ENCODE measurements at places on chromosomes 7 and 10.
A peak's percentile ranks its signal among the peaks of the same experiment; 100 is the strongest.

DNA sequence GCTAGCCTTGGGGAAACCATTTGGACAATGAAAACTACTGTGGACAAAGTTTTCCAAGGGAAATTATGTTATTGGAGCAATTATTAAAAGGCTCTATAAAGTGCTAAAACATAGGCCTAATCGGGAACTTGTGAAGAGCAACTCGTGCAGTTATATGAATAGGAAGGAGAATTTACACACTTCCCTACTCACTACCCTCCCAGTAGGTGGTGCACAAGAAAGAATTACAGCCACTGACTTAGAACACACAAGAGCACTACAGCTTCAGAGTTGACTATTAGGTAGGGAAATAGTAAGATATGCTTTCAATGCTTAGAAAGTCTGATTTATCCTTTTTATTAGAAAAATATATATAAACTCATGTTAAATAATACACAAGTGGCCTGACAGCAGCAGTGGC is 47.2 kb downstream of the GSAP start:
- DNase-seq = no peak

GRCh38 chr10:132480356-132480755 is 57.2 kb upstream of the INPP5A start:
- no peak for DNase-seq

GRCh38 chr7:14626076-14626475 is 276.5 kb downstream of the DGKB start:
- DNase-seq = no peak

DNA sequence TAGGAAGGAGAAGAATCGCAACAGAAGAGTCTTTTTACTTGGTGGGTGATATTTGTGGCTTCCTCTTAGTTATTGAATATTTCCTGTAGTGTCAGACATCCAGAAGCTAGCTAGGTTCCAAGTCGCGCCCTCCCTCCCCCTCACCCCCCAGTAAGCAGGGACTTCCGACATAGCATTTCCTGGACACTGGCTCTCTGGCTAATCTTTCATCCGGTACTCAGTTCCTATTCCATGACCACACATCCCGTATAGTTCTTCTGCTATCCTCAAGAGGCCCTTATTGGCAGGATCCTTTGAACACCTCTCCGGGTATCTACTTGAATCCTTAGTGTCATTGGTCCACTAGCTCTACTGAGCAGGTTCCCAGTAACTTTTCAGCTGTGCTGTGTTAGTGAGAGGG is 167.8 kb downstream of the HDAC9 start:
- DNase-seq = no peak

GRCh38 chr10:12201543-12201942 is 5.6 kb downstream of the CDC123 start:
- no peak for DNase-seq

- DNase-seq = no peak
These were observed 107.5 kb upstream of the ARID5B start for GRCh38 chr10:61793760-61794703.

DNA sequence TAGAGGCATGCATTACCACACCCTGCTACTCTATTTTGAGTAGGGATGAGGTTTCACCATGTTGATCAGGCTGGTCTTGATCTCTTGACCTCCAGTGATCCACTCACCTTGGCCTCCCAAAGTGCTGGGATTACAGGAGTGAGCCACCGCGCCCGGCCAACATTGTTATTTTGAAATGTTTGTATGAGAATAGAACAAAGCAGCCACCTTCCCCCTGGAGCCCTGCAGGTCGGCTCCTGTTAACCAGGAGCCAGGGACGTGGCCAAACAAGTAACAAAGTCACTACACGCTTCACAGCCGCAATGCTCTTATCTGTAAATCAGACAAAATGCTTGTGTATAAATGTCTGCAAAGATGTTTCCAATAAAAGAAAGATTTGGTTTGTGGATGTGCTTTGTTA is 295.4 kb downstream of the CNTNAP2 start:
- DNase-seq = no peak

DNA sequence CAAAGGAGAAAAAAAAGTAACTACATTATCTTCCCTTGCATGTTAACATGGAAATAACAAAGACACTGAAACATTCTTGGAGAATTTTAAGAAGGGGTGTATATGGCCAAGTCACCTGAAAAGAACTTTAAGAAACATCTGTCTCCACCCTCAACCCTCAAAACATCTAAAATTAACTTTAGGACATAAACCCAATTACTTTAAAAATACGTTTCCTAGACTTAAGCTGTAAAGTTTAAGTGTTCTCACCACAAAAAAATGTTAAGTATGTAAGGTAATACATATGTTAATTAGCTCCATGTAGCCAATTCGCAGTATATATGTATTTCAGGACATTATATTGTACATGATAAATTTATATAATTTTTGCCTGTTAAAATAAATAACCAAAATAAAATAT is 71.1 kb upstream of the GLCCI1 start:
- DNase-seq = no peak

GRCh38 chr10:119339109-119339508 is 131.7 kb downstream of the GRK5 start:
- no peak for DNase-seq

DNA sequence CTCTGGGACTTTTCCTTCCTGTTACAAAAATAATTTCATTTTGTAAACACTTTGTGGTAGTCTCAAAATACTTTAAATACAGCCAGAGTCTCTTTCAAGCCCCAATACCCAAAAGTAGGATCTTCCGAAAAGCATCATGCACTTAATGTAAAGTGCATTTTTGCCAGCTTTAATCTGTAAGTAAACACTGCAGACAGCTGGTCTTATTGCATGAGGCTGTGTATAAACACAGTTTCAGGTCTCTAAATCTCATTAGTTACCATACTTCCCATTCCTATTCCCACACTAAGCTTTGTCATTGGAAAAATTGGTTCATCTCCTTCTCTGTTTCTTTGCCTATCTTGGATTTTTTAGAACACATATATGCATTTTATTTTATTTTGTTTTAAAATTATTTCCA is 87.6 kb upstream of the GNAI1 start:
- DNase-seq = no peak

DNA sequence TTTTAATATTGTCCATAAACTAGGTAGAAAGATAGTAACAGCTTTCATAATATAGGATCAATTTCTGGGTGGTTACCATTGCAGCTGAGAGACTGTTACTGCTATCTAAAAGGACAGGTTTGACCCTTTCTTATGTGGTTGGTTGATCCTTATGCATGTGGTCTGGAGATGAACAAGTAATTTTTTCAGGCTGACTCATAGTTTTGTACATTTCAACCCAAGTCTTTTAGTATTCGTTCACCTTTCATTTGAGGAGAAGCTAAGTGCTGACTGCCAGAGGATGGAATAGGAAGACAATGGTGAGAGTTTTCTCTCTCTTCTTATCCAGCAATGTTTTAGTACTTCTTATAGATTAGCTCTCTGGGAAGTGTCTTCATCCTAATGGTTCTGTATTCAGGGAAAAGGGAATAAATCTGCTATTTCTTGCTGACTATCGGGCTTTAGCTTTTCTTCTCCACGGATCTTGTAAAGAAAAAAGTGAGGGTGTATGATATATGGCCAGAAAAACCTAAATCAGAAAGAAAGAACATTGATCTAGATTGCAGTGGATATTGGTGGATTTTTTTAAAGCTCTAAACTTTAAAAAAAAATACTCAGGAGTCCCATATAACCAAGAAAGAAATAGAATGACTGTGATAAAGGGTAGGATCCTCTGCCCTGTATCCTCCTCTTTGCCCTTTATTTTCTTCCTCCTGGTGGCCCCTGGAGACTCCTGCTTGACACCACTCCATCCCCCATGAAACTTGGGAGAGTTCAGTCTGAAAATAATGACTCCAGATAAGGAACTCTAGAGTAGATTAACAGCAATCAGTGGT is 88.0 kb downstream of the CPED1 start:
- peak; percentile 18 for DNase-seq

DNA sequence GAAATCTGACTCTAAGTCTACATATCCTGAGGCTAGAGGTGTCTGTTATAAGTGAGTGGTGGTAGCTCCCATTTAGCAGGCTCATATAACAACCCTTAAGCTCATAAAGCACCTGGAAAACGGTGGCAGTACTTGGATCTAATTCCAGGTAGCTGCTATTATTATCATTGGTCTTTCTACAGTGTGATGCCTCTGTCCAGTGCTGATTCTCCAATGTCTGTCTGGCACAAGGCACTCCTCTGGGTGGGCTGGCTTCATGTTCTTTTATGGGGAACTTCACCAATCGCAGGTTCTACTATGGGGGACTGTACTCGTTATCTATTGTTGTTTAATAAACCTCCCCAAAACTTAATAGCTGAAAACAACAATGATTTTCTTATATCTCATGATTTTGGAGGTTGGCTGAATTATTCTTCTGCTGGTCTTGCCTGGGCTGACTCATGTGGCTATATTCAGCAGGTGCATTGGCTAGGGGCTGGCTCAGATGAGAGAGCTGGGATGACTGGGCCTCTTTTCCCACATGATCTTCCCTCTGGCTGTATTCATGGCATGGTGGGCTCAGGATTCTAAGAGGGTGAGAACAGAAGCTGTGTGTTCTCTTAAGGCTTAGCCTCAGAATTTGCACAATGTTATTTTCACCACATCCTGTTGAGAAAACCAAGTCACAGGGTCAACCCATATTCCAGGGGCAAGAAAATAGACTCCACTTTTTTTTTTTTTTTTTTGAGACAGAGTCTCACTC is 93.0 kb upstream of the PCGF5 start:
- no peak for DNase-seq

DNA sequence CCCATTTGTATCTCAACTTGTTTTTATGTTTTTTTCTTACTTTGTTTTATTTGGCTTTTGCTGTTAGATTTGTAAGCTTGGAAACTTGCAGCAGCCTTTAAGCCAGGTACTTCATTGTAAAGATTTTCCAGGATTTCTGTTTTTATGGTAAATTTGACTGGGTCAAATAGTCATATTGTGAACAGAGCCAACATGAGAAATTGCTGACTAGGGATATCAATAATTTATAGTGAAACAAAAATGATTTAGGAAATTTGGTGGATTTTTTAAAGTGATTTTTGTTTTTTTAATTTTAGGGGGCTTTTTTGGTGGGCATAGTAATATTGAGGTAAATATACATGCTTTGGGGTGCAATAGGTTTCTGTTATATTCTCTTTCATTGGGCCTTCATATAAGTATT is 22.2 kb downstream of the SP4 start:
- DNase-seq = no peak

GRCh38 chr7:27204851-27205322 is 5.0 kb upstream of the HOXA13 start:
- no peak for DNase-seq

- DNase-seq = no peak
These were observed 36.8 kb downstream of the MYOF start for GRCh38 chr10:93445097-93445960.

- DNase-seq = no peak
These were observed 4.8 kb upstream of the ZNF783 start for GRCh38 chr7:149257146-149257545.

- DNase-seq = no peak
These were observed 183.0 kb downstream of the HECW1 start for GRCh38 chr7:43295429-43295828.

DNA sequence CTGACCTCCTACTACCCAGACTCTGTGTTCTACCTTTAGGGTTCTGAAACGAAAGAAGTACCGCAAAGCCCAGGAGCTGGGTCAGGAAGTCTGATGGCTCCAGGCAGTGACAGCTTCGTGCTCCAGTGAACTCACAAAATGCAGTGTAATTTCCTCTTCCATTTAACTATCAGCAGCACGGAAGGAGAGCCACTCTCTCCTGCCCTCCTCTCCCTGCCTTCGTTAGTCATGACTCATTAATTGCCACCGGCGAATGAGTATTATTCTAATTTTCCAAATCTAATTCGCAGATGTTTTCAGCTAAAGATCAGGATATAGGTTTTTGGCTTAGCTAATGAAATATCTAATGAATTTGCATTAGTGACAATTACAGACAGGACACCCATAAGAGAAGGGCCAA is 1262.0 kb downstream of the TYW1 start:
- no peak for DNase-seq

DNA sequence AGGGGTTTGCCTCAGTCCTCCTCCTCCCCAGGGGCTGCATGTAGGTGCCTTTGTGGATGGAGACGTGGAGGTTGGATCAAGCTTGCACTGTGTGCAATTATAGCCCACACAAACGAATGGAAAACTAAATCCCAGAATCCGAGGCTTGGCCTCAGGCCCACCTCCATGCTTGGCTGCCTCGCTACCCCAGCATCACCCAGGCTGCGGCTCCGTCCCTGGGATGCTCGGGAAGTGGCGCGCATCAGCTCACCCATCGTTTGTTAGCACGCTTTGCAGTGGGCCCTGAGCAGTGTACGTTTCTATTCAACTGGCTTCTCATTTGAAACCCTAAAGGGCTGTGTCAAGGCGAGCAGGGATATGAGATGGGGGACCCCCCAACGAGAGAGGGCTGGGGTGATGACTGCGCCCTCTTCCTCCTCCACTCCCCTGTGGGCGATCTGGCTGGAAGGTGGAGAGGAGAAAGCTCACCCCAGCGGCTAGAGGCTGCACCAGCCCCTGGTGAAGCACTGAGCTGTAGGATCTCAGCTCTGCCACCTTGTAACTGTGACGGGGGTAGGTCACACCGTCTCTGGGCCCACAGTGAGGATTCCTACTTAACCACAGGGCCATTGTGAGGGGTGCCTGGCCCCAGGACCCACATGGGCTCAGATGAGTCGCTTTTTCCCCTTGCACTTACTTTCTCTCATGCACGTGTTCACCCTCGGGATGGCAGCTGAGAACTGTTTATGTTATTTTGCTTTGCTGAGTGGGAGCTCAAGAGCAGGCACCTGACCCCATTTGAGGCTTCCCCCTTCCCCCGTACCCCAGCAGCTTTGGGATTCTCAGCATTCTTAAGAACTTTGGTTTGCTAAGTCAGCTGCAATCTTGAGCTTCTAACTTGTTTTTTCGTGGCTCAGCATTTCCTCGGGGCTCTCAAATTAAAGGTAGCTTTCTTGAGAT is 12.7 kb upstream of the BTBD16 start:
- DNase-seq = no peak

DNA sequence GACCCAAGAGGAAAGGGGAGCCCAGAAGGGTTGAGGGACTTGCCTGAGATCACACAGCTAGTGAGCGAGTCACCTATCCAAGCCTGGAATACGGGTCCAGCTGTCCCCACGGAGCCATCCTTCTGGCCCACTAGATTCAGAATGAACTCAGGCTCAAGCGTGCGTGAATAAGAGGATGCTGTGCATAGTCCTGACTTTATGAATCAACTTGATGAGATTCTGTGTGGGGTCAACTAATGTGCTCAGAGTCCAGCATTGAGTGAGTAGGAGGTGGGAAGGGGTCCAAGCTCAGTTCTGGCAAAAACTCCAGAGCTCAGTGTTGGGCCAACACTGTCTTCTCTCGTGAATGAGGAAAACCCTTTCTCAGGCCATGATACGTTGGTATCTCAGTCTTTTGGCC is 41.4 kb downstream of the CAMK1D start:
- DNase-seq = no peak

DNA sequence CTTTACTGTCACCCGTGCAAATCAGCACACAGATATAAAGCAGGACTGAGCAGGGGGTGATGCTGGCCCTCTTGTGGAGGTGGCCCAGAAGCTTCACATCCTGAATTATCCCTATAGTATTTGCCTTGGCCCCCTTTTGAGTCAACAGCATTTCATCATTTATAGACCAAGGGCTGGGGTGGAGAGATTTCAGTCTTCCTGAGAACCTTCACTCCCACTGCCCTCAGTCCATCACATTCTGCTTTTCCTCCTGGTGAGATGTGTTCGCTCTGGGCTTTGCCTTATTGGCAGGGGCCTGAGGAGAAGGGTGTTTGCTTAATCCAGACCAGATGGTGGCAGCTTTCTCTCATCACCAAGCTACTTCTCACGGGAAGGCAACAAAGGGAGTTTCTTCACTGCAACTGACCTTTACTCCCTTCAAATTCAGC is 47.7 kb downstream of the NOC3L start:
- DNase-seq = no peak

- DNase-seq = no peak
These were observed 4.1 kb downstream of the FXYD4 start for GRCh38 chr10:43375401-43376020.

- DNase-seq = no peak
These were observed 1105.3 kb downstream of the NRG3 start for GRCh38 chr10:82980321-82980720.

Data from CMK (cell line).